Uterus (tissue), 4 donors: ENCODE measurements at places on chromosomes 7 and 10. TPM values are rescaled to one million over a fixed set of nuclear protein-coding genes. Genes with fewer than 3 reads are reported as not detected.

GHRHR gene
- not detected for total RNA-seq

- peak within 1 kb of the TSS; percentile 13 for H3K4me3 ChIP-seq
- H3K27ac ChIP-seq, result peak within 1 kb of the TSS; percentile 72
- no peaks in the 10 kb centered on the region for H3K4me1 ChIP-seq
- peak; percentile 87 for DNase-seq
Measured at GRCh38 chr10:69087590-69088470, at the start of gene SRGN. TSS of gene SRGN (plus strand) at chr10:69088103. CDS start at chr10:69088158, 55 bp downstream.

FAM200A gene
- total RNA-seq, result 22.6 TPM

- no peak overlapping the region for H3K4me3 ChIP-seq
- H3K27me3 ChIP-seq, result no peaks in the 10 kb centered on the region
- no peaks in the 10 kb centered on the region for H3K36me3 ChIP-seq
- no peak for DNase-seq
- H3K4me1 ChIP-seq, result no peaks in the 10 kb centered on the region
Measured at GRCh38 chr7:123433665-123434064, 100.7 kb downstream of the IQUB start.

GRCh38 chr7:40608321-40609075 lies 473.7 kb downstream of the SUGCT start:
- H3K4me1 ChIP-seq, result no peaks in the 10 kb centered on the region
- H3K36me3 ChIP-seq, result no peaks in the 10 kb centered on the region
- DNase-seq, result no peak
- H3K4me3 ChIP-seq, result no peak overlapping the region
- no peaks in the 10 kb centered on the region for H3K27me3 ChIP-seq

- H3K4me3 ChIP-seq, result no peak overlapping the region
- DNase-seq, result no peak
- no peaks in the 10 kb centered on the region for H3K4me1 ChIP-seq
- peak overlapping the region; percentile 47 for H3K27ac ChIP-seq
- no peaks in the 10 kb centered on the region for H3K36me3 ChIP-seq
Measured at GRCh38 chr10:11012421-11013295, 5.0 kb upstream of the CELF2 start.

INMT gene
- 11.8 TPM for total RNA-seq

LRIT1 gene
- total RNA-seq, result not detected

CDNF gene
- not detected for total RNA-seq

- DNase-seq, result no peak
- peaks cover 26% of the 10 kb centered on the region for H3K4me1 ChIP-seq
- no peaks in the 10 kb centered on the region for H3K36me3 ChIP-seq
- H3K27me3 ChIP-seq, result no peaks in the 10 kb centered on the region
- peak overlapping the region; percentile 12 for H3K27ac ChIP-seq
- no peak overlapping the region for H3K4me3 ChIP-seq
Measured at GRCh38 chr10:69332278-69333010, 54.1 kb downstream of the HK1 start.

- no peak overlapping the region for H3K27ac ChIP-seq
- H3K36me3 ChIP-seq, result no peaks in the 10 kb centered on the region
- no peaks in the 10 kb centered on the region for H3K27me3 ChIP-seq
- no peak overlapping the region for H3K4me3 ChIP-seq
Measured at GRCh38 chr10:67790534-67791408, 47.2 kb downstream of the DNAJC12 start.
